Brain microvascular endothelial cell (primary cell): ENCODE measurements at places on chromosomes 5 and 9.

DNA sequence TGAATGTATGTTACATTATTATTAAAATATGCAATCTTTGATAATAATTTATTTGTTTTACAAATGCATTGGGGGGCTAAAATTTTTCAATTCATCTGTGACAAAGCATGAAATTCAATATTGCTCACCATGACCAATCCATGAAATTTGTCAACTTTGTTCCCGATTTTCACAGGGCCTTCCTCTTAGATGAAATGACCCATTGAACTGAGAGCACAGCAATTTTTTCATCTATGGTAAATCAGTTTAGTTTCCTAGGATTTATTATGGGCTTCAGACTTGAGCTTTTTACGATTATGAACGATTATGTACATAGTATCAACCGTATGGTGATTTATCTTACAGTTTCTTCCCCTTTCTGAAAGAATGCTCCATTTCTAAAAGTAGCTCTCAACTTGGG is 157.3 kb downstream of the KIAA0825 start:
- DNase-seq: no peak

- no peak for DNase-seq
These were observed 575.0 kb downstream of the CHSY3 start for GRCh38 chr5:130479045-130479804.

- no peak for DNase-seq
These were observed 562 bp downstream of the GSN start for GRCh38 chr9:121268598-121268850.

DNA sequence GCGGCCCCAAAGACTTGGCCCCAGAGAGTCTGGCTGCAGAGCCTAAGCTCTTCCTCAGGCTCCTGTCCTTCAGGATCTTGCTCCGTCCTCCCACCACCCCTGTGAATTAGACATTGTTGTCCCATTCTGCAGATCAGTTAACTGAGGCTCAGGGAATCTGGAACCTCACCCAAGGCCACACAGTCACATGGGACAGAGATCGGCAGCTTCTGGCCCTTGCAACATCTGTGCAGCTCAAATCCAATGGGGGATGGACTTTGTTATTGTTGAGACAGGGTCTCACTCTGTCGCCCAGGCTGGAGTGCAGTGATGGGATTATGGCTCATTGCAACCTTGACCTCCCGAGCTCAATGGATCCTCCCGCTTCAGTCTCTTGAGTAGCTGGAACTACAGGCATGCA is 23.9 kb upstream of the LAMC3 start:
- no peak for DNase-seq

DNA sequence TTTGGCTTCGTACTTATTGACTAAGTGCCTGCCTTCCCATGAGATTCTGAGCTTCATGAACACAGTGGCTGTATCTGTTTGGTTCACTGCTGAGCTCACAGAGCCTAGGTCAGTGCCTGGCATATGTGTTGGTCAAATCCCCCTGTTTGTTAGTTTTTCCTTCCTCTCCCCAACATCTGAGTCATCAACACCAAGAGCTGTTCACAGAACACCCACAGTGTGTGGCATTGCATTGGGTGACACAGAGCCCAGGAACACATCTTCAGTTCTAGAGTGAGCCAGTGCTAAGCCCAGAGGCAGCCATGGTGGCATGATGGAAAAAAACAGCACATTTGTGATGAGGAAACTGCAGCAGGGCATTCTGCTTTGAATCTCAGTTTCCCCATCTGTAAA is 294.6 kb downstream of the SEC61B start:
- no peak for DNase-seq

GRCh38 chr9:76373173-76373783 is 20.9 kb downstream of the RFK start:
- peak; percentile 35 for DNase-seq

DNA sequence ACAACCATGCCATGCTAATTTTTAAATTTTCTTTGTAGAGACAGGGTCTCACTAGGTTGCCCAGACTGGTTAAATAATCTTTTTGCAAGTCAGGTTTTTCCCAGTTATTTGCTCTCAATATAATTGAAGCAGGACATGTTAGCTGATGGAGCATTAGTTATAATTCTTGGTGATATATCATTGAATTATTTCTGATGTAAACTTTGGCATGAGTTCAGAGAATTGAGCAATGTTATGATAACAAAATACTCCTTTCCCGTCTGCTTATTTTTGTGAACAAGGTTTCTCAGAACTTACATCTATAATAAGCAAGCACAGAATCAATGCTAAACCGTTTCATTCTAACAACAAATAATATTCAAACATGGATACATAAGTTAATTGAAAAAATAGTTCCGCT is 37.8 kb downstream of the BHMT start:
- no peak for DNase-seq

GRCh38 chr9:105376893-105377292 is 70.9 kb upstream of the FSD1L start:
- DNase-seq: no peak

GRCh38 chr9:74132986-74133385 is 364.1 kb upstream of the RORB start:
- no peak for DNase-seq

DNA sequence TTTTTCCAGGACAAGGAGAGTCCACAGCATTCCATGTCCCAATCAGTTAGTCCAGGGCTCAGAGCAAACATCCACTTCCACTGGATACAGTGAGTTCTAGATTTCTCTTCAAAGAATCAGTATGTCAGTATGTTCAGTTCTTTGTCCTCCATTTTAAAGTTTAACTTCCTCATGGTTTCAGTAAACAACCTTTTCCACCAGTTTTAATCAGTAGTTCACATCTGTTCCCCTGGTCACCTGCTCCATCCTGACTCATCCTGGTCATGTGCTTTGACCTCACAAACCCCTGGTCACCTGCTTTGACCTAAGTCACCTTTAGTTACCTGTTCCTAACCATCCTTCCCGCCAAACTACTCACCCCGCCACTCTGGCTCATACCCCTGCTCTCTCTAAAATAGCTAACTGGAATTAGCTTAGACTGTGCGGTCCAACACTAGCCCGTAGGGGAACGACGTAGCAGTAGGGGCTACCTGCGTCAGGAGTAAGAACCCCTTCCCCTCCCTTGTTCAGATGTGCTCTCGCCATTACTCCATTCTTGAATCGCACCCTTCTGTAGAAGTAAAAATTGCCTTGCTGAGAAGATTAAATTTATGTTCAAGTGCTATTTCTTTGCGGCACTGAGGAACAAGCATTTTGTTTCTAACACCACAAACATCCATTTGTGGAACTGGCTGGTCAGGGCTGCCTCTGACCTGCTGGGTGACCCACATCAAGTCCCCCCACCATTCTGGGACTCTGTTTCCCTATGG is 5.5 kb downstream of the ENG start:
- no peak for DNase-seq

- DNase-seq: no peak
These were observed 35.8 kb upstream of the LCP2 start for GRCh38 chr5:170333161-170333910.

DNA sequence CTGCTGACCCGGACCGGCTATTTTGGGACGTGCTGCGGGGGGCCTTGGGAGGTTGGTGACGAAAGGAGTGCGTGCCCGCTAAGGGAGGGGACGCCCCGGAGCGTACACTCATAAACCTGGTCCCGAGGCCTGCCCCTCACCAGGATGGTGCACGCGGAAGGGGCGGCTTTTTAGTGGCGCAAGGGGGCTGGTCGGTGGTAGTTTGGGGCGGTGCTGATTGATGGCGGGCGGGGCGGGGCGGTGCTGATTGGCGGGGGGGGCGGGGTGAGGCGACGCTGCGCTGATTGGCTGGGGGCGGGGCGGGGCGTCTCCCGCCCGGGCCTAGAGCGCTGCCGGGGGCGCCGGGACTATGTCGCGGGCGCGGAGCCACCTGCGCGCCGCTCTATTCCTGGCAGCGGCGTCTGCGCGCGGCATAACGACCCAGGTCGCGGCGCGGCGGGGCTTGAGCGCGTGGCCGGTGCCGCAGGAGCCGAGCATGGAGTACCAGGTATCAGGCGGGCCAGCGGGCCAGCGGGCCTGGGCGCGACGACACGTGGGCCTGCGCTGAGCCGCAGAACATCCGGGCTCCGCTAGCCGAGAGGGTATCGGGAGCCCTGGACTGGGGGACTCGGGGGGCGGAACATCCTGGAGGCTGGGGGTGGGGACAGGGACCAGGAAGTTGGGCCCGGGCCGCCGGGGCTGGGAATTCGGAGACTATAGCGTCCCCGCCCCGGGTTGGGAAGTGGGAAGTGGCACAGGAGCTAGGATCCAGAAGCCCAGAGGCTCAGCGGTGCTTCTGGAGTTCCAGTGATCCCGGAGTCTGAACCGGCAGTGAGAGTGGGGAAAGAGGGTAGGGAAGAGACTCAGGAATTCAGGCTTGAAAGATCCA is at the start of gene FPGS:
Gene FPGS (plus strand): TSS at position 307 of the 868 bp plus-strand sequence. CDS start 43 bp downstream, at position 350.
- peak; percentile 76 for DNase-seq

- peak; percentile 56 for DNase-seq
These were observed 98.4 kb downstream of the FGF1 start for GRCh38 chr5:142587354-142587965.

DNA sequence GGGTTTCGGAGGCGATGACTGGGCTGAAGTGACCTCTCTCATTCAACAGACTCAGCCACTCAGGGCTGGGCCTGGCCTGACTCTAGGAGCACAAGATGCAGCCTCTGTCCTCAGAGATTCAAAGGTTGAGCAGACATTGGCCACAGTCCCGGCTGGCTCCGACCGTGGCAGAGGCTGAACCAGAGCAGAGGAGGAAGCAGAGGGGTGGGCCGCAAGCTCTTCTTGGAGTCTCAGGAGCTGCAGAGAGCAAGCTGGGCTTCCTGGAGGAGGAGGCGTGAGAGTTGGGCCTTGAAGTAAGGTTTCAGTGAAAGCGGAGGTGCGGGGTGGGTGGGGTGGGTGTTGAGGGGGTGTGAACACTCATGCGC is 37.6 kb downstream of the ALG2 start:
- DNase-seq: no peak

- no peak for DNase-seq
These were observed 4.9 kb downstream of the NPDC1 start for GRCh38 chr9:137041124-137041523.

GRCh38 chr5:87408204-87408603 is 4.5 kb downstream of the CCNH start:
- DNase-seq: no peak

- DNase-seq: no peak
These were observed 213.5 kb downstream of the MEF2C start for GRCh38 chr5:88669371-88670050.

- no peak for DNase-seq
These were observed 5.6 kb downstream of the GOLPH3 start for GRCh38 chr5:32168460-32169033.

GRCh38 chr5:9387879-9388278 is 158.0 kb downstream of the SEMA5A start:
- DNase-seq: no peak

DNA sequence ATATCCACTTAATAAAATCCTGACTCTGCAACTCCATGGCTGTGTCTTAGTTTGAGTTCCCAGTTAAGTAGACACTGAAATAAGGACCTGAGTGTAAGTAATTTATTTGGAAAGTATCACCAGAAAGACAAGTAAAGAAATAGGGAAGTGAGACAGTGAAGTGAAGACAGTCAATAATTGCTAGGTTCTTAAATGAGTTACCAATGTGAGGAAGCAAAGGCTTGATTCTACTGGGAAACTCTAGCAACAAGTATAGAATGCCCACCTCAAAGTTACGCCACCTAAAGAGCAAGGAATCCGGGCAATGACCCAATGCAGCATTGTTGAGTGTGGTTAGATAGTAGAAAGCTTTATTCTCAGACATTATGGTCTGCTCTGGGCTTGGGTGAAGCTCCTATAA is 383.9 kb downstream of the TLR4 start:
- DNase-seq: no peak

GRCh38 chr5:109452661-109453060 is 42.9 kb upstream of the PJA2 start:
- DNase-seq: no peak
